ENCODE measurements at places on chromosomes 12 and 14.
A peak's percentile ranks its signal among the peaks of the same experiment; 100 is the strongest.

DNA sequence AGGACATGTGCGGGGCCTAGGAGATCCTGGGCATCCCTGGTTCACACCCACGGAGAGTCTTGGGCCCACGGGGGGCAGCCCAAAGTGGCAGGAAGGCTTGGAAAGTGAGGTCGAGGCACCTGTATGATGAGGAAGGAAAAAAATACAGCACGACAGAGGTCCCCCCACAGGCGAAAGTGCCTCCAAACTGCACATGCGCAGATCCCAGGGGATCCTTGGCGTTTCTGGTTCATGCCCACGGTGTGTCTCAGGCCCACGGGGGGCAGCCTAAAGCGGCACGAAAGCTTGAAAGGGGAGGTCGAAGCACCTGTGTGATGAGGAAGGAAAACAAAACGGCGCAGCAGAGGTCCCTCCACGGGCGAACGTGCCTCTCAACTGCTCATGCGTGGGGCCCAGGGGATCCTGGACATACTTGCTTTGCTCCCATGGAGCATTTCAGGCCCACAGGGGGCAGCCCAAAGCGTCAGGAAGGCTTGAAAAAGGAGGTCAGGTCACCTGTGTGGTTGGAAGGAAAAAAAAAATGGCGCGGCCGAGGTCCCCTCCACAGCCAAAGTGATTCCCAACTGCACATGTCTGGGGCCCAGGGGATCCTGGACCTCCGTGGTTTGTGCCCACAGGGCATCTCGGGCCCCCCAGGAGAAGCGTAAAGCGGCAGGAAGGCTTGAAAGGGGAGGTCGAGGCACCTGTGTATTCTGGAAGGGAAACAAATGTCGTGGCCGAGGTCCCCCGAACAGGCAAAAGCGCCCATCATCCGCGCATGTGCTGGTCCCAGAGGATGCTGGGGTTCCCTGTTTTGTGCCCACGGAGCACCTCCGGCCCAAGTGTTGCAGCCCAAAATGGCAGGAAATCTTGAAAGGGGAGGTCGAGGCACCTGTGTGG, 582.6 kb downstream of the ALG10 start:
- DNase-seq, result no peak

GRCh38 chr12:79558924-79559469, 131.8 kb downstream of the PAWR start:
- no peak for DNase-seq

DNA sequence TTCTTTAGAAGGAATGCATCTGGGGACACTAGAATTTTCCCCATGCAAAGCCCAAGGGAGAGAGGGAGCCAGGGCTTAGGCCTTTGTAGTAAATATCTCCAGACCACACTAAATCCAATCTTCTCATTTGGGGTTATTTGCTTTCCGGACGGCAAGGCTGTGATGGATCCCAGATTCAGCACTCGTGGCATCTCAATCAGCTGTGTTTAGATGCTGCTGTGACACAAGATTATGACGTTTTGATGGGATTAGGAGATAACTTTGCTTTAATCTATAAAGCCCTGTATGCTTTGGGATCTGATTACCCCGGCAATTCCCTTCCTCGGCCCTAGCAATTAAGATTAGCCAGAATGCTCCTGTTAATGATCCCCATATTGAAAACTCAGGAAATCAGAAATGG, 686.7 kb upstream of the TBX3 start:
- DNase-seq, result no peak

DNA sequence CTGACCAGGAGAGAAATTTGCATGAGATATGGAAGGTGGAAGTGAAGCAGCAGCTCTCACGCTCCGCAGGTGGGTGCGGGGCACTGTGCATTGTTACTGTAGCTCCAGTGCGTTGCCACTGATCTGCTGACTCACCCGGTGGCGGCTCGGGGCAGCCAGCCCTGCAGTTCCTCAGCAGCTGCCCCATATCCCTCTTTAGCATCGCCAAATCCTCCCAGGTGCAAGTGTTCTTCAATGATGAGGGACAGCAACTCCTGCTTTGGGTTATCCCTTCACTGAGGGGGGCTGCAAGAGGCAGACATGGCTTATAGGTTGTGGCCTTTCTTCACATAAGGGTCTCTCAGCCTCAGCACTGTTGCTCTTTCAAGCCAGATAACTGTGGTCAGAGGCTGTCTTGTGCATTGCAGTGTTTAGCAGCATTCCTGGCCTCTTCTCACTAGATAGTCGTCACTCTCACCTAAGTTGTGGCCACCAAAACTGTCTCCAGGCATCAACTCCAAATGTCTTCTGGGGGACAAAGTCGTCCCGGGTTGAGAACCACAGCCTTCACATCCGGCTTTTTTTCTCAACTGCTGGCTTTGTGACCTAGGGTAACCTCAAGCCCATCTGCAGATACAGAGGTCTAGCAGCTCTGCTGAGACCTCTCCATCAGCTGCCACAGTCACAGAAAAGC, 180.8 kb downstream of the EFCAB11 start:
- DNase-seq, result peak; percentile 52

- no peak for DNase-seq
Observed at GRCh38 chr14:33941718-33942117, 9.2 kb downstream of the EGLN3 start.

DNA sequence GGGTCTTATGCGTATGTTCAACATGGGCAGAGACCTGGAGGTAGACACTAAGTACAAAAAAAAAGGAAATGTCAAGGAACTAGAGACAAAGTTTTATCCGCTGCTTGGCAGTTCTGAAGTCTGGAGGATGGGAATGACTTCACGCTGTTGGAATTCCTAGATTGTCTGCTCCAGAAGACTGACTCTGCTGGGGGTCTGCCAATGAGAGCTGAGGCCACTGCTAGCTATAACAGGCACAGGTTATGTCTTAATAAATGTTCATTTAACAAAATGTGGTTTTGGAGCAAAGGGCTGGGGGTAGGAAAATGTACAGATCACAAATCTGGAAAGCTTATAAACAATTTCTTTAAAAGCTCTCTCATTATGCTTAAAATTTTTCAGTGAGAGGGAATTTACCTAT, 5.9 kb downstream of the RNASE8 start:
- DNase-seq, result no peak

DNA sequence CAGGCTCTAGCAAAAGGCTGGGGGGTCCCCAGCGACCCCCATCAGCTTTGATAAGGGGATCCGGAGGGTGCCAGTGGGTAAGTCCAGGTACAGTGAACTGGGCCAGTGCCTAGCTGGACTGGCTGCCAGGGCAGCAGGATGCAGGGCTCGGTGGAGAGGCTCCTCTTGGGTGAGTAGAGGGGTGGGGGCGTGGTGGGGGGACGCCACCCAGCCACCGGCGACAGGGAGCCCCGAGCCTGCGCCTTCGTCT, 171 bp downstream of the RAPGEF3 start:
- DNase-seq, result no peak

- no peak for DNase-seq
Observed at GRCh38 chr12:9276990-9277389, 68.8 kb upstream of the PZP start.

DNA sequence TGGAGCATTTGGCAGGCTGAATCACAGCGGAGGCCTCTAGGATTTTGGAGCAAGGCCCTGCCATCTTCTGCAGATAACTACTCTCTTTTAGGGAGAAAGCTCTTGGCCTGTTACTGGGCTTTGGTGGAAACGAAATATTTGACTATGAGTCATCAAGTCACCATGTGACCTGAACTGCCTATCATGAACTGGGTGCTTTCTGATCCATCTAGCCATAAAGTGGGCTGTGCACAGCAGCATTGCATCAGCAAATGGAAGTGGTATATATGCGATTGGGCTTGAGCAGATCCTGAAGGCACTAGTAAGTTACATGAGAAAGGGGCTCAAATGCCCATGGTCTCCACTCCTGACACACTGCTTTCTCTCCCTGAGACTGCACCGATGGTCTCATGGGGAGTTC, 21.1 kb downstream of the GYS2 start:
- no peak for DNase-seq

DNA sequence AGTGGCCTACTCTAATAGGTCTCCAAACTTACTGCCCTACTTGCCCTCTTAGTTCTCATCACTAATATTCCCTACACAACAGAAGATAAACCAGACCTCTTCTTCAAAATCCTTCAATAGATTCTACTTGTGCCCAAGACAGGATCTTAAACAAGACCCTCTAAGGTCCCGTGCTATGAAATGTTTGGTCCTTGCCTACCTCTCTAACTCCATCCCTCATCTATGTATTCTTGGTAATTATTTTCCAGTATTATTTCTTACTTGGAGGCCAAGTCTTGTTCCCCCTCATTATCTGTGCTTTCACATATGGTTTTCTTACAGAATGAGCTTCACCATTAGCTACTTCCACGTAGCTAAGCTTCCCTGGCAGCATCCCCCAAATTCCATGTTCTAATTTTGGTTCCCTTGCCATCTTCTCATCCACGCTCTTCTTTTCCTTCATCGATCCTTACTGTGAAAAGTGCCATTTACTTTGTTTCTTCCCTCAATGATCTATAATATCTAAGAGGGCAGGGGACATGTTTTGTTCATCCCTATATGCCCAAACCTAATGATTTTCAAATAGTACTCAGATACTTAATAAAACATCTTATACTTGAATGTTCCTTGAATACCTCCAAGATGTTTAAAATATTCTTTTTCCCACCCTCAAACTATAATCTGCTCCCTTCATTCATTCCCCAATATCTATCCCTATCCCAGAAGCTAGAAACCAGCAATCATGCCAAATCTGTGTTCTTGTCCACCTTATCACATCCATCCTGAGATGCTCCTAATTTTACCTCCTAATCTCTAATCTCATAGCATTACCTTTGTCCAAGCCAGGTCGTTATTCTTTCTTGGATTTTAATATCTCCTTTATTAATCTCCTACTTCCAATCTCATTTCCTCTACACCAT, 10.1 kb downstream of the HNRNPC start:
- no peak for DNase-seq

DNA sequence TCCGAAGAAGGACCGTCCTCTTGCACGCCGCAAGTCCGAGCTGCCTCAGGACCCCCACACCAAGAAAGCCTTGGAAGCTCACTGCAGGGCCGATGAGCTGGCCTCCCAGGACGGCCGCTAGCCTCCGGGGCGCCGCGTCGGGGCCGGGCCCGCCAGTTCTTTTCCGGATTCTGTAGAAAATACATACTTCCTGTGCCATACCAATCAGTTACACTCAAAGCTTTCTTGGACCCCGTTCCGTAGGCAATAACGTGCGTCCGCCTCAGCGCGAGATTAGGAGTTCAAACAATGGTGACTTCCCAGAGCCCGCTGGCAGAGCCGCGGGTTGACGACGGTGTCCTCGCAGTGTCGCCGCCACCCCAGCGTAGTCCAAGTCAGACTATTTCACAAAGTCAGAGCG, 39.2 kb upstream of the DYNC1H1 start:
- no peak for DNase-seq

GRCh38 chr12:23099604-23100003, 474.6 kb downstream of the ETNK1 start:
- DNase-seq, result no peak

- no peak for DNase-seq
Observed at GRCh38 chr12:121283388-121283787, 13.1 kb downstream of the CAMKK2 start.

- DNase-seq, result no peak
Observed at GRCh38 chr14:104935955-104936354, 11.3 kb downstream of the PLD4 start.

- DNase-seq, result no peak
Observed at GRCh38 chr12:103547376-103547775, 39.7 kb upstream of the STAB2 start.

DNA sequence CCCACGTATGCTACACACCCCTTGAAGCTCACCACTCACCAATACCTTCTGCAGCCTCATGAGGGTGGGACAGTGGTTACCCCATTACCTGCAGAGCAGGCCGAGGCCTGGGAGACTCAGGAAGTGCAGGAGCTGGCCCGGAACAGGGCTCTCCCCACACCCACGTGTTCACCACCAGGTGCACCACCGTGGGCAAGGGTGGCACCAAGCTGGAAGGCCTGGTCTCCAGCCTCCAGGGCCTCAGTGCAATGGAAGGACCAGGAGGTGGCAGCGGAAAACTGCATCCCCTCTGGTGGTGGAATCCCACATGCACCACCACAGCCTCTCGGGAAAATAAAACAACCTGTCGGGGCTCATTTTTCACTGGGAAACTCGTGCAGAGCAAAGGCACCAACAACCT, 36.4 kb downstream of the ITPK1 start:
- no peak for DNase-seq

DNA sequence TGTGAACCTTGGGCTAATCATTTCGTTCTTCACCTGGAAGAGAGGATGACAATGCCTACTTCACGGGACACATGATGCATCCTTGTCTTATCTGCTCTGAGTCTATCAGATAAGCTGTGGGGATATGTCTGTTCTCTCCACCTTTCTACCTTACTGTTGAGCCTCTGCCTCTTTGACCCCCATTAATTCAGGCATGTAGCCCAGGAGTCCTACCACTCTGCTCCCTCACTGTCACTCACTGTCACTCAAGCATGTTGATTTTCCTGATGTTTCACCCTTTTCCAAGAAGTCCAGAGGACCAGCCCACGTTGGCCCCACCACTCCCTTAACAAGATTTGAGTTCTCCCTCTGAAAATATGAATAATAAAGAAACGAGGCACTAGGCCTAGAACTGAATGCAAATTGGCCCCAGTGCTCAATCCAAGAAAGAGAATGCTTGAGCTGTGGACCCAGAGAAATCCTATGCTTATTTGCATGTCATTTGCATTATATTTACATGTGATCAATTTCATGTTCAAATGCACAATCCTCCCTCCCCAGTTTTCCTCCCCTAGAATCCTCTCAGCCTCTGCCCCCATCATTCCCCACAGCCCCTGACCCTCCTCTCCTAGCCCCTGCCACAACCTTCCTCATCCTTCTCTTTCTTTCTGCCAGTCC, 6.4 kb upstream of the SMUG1 start:
- no peak for DNase-seq

- no peak for DNase-seq
Observed at GRCh38 chr14:98931911-98932310, 340.1 kb downstream of the BCL11B start.

- DNase-seq, result no peak
Observed at GRCh38 chr12:67220065-67220464, 49.1 kb upstream of the CAND1 start.

- peak; percentile 54 for DNase-seq
Observed at GRCh38 chr14:23154964-23155587, 28.4 kb downstream of the SLC7A8 start.

GRCh38 chr14:39396448-39396847, 35.8 kb downstream of the FBXO33 start:
- DNase-seq, result no peak

- DNase-seq, result no peak
Observed at GRCh38 chr12:101747697-101748096, 8.4 kb upstream of the SYCP3 start.

DNA sequence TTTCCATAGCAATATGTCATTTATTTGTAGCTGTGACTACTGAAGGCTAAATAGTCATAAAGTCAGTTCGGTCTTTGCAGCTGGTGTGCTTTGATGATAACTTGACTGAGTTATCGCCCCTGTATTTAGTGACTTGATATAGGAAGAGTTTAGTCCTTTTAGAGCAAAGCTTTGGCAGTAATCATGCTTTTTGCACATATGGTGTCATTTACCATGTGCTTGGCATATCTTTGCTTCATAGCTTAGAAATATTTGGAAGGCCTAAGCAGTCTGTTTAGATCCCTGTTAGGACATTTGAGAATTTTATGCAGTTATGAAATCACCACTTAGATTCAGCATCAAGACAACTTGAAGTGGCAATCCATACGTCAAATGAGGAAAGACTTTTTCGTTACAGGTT, 31.6 kb downstream of the POLR3B start:
- DNase-seq, result no peak

- DNase-seq, result no peak
Observed at GRCh38 chr14:51059032-51059431, 35.9 kb downstream of the TRIM9 start.

All from H54 (cell line).